Activated CD4-positive, alpha-beta T cell treated with anti-CD3 and anti-CD28 coated beads, Interleukin-2, amount 50 U/mL, for 4 hours (primary cell): ENCODE measurements at places on chromosomes 6 and 20.
A peak's percentile ranks its signal among the peaks of the same experiment; 100 is the strongest.

DNA sequence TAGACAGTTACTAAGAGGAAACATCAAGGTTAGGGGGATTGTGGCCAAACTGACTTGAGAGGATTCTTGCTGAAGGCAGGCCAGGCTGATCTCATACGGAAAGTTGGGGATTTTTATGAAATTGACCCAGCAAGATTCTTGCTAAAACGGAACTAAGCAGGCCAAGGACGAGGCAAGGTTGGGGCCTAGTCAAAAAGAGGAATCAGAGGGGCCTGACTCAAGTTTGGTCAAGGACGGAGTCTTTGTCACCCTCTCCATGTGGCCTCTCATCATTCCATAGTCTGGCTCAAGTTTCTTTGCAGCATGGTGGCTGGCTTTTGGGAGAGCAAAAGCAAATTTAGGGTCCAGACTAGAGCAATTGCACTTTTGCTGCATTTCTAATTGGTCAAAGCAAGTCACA, 7.9 kb upstream of the HECA start:
- no peak for DNase-seq

GRCh38 chr6:27568226-27568897, 95.5 kb upstream of the ZNF184 start:
- DNase-seq: no peak

GRCh38 chr6:89297695-89298351, 17.3 kb downstream of the GABRR2 start:
- DNase-seq: peak; percentile 65

DNA sequence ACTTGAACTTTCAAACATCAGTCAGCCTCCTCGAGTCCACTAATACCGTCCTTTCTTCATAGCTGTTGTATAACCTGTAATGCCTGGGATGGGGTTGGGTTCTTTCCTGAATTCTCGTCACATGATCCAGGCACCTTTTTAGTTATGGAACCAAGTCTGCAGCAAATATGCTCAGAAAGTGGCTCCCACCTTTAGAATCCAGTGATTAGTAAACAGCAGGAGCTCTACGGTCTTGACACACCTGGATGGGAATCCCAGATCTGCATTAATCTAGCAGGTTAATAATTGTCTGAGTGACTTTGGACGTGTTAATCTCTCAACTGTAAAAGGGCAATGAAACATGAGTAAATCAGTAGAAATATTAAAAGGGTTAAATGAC, 729 bp upstream of the ZHX3 start:
- no peak for DNase-seq
